ENCODE measurements at places on chromosomes 3 and 15.

DNA sequence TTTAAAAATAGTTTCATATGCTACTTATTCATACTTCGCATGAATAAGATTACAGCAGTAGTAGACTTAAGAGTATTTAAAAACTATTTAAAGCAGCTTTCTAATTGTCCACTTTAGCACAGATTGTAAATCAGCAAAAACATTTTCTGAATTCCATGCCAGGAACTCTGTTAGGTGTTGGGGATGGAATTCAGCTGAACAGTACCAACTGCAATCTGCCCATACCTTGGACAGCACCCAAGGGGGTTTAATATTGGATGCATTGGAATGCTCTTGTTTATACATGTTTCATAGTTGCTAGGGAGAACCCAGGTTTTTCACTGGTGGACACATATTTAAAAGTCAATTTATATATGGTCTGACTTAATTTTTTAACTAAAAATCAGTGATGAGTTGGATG is 74.8 kb downstream of the PPM1L start:
- DNase-seq = peak; percentile 45

DNA sequence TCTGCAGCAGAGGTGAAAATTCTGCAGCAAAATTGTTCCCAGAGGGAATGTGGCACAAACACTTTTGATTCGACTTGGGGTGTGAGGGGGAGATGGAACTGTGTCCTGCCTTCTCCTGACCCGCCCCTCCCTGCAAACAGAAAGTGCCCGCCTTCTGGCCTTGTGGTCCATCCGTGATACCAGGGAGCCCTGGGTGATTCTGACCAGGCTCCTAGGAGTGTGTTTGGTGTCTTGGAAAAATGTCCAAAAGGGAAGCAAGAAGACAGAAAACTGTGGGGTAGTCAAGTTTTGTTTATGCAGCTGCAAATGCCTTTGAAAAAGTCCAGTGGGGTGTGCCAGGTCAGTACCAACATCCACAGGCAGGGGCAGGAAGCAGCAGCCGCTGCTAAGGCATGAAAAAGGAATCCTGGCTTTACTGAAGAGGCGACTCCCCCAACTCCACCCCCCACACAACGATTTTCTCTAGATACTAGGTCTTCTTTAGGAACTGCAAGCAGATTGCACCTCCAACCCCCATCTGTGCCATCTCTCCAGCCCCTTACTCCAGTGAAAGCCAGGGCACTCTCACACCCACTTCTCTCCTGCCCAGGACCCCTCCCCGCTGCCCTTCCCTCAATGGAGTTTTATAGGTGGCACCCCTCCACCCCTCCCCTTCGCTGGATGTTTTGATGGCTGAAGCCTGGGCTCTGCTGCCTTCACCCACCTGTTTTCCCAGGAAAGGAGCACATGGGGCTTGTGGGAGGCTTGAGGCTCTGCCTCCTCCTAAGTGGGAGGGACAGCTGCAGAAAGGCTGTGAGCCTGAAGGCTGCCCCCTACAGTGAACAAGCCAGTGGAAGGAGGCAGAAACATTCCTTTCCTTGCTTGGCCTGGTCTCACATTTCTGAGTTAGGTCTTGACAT is 82.4 kb upstream of the HERC1 start:
- no peak for DNase-seq

GRCh38 chr3:109346770-109347295 is 9.5 kb upstream of the DPPA4 start:
- no peak for DNase-seq

DNA sequence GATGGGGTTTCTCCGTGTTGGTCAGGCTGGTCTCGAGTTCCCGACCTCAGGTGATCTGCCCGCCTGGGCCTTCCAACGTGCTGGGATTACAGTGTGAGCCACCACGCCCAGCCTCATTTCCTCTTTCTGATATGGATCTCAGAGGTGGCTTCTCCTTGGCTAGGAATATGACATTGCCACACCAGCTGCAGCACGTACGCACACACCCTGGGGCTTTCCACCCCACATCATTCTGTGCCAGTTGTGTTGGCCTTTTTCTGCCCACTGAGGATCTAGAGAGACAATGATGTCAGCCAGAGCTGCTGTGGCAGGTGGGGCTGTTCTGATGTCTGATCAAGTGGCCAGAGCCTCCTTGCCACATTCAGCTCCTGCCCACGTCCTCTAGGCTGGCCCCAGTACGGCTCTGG is 29.0 kb downstream of the TMEM45A start:
- DNase-seq = no peak

DNA sequence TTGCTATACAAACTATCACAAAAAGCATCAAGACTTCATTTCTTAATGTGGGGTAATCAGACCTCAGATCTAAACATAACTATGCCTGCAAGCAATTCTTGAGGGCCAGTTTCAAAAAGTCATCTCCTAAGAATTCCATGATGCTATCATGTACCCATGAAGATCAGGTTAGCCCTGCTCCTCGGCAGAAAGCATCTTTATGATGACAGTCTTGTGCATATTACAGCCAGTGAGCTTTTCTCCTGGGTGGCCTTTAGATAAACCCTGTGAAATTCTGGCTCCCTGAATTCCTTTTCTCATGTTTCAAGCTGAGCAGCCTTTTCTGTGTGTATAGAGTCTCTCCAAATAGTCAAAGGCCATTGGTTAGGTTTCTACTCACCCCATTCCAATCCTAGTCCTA is 201.9 kb upstream of the MCTP2 start:
- no peak for DNase-seq

DNA sequence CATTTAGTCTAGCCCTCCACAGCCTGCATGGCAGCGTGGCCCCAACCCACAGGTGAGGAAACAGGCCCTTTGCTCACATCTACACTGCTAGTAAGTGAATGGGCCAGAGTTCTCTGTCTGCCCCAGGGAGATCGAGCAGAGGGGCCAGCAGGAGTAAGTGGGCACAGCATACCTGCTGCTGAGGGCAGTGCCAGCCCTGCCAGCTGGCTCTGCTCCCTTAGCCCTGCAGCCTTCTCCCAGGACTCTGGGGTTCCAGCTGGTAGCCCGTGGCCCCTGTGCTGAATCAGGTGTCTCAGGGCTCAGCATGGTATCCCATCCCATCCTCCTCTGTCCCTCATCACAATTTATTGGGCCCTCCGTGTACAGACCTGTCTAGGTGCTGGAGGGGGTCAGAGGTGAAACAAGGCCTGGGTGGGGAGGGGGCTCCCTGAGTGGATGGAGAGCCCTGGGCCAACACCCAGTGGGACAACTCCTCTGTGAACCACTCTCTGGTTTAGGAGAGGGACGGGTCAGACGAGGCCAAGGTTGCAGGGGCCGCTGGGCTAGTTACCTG is 101.8 kb downstream of the DNAJB8 start:
- DNase-seq = no peak

DNA sequence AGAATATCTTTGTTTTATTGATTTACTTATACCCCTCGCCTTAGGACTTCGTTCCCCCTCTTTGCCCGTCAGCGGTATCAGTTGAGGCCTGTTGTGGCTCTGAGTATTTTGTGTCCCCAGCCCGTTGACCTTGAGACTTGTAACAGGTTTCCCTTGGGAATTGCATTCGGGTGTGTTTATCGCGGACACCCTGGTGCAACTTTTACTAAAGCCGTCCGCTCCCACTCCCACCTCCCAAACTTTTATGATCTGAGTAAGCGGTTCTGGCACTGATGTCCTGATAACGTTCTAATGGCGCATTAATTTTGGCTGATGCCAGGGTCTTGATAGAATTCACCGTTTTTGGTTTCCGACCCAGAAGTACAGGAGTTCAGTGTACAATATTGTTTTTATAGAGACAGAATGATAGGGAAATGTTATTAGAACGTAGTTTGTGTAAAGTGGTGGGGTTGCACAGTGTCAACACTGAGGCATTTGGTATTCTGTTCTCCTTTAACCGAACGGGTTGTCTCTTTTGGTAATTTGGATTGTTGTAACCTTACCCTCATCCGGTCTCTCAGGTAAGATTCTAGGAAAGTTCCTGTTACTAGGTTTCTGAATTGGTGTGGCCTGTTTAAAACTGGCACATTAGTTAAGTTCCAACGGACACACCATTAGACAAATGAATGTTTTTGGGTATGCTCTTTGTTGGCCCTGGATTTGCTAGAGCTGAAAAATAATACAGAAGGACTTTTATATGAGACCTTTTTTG is 47.8 kb downstream of the OIP5 start:
- peak; percentile 49 for DNase-seq

GRCh38 chr3:77271306-77271705 is 231.4 kb downstream of the ROBO2 start:
- no peak for DNase-seq

- DNase-seq = no peak
Measured at GRCh38 chr3:162538491-162538890, 1041.9 kb downstream of the OTOL1 start.

DNA sequence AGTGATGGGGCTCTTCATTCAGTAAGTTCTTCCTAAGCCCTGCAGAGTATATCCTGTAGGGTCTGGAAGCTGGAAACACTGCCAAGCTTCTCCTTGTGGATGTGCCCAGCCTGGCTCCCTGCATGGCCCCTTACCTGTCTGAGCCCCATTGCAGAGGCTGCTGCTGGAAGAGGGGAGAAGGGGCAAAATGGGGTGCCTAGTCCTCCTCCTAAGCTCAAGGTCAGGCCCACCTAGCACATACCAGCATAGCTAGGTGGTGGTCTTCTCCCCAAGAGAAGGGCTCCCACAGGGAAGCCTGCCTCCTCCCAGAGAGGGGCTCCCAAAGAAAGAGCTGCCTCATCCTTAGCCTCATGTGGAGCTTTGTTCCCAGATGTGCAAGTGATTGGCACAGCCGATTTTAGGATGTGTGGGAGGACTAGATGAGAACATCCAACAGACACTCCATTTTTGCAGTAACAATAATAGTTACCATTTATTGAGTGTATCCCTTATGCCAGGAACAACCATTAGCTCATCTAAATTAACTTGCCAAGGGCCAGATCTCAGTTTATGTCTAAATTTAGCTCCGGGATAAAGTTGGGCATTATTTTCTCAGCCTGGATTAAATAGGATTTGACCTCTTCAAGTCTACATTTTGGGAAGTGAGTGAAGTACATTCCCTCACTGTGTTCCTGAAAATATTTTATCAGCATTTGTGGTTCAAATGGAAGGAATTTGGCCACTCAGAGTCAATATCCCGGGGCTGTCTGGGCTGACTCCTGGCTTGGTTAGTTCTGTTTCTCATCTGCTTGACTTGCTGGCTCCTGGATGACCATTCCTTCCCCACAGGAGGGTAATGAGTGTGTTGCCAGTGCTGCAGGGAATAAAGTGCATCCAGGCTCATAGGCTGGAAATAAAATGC is 291.1 kb upstream of the ROPN1 start:
- DNase-seq = no peak

- no peak for DNase-seq
Measured at GRCh38 chr3:25438791-25439555, 10.9 kb downstream of the RARB start.

- DNase-seq = no peak
Measured at GRCh38 chr3:179244878-179245277, 6.0 kb downstream of the KCNMB3 start.

DNA sequence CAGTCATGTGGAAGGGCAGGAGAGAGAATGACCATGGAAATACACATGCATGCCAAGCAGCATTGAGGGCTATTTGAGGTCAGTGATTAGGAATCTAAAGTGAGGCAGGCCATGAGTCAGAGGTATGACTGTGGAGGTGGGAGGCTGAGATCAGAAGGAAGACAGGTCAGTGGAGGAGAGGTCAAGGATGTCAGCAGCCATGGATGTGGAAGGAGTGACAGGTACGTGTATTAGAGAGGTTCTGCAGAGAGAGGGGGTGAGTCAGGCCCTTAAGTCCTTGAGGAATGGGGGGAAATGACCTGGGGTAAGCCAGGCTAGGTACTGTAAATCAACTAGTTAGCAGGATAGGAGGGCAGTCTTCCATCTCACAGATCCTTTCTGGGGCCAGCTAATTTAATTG is 166.6 kb downstream of the ANO10 start:
- DNase-seq = no peak

- no peak for DNase-seq
Measured at GRCh38 chr15:34243226-34243625, 18.4 kb downstream of the EMC4 start.

- no peak for DNase-seq
Measured at GRCh38 chr3:31903686-31904431, 77.2 kb downstream of the OSBPL10 start.

Measured in brain (organoid and tissue), 16 donors.